H54 (cell line): ENCODE measurements at places on chromosomes 2 and 18.

DNA sequence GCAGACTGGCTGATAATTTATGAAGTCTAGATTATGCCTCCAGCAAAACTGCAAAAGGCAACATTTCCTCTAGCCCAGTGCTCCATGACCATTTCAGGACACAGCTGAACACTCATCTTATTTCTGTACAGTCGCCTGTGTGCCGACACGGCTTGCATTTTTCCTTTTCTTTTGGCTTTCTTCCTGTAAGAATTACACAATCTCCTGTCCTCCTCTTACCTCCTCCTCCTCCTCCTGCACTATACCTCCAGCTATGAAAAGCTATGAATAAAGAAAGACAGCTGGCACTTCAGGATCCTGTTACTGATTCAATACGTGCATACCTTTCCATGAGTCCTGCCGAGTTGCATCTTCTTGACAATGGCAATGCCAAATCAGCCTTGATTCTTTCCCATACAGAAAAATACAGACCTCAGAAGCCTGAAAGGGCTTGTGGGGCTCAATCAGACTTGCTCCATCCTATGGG is 32.2 kb upstream of the TRIB2 start:
- no peak for DNase-seq

DNA sequence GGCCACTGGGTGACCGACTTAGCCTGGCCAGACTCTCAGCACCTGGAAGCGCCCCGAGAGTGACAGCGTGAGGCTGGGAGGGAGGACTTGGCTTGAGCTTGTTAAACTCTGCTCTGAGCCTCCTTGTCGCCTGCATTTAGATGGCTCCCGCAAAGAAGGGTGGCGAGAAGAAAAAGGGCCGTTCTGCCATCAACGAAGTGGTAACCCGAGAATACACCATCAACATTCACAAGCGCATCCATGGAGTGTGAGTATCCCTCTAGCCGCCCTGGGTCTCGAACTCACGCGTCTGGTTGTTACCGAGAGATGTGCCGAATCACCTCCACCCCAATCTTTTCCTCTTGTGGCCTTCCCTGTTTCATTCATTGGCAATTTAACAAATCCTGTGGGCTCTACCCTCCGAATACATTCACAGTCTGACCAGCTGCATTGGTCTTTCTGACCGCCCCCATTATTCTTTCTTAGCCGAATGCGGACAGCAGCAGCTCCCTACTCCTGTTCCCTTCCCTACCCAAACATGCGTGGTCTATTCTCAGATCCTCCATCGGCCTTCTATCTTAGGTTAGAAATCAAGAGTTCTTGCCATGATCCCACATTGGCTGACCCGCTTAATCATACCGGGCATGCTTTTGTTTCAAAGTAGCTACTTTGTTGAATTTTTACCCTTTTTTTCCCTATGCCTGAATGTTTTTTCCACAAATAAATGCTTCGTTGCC is 631 bp downstream of the RPL31 start:
- no peak for DNase-seq

- DNase-seq = no peak
Measured at GRCh38 chr18:28189400-28190239, 12.7 kb upstream of the CDH2 start.

GRCh38 chr2:26270373-26270772 is 25.6 kb downstream of the HADHB start:
- no peak for DNase-seq

GRCh38 chr2:86370579-86370978 is 33.2 kb upstream of the REEP1 start:
- no peak for DNase-seq

GRCh38 chr18:58168221-58168620 is 124.2 kb downstream of the NEDD4L start:
- DNase-seq = no peak

DNA sequence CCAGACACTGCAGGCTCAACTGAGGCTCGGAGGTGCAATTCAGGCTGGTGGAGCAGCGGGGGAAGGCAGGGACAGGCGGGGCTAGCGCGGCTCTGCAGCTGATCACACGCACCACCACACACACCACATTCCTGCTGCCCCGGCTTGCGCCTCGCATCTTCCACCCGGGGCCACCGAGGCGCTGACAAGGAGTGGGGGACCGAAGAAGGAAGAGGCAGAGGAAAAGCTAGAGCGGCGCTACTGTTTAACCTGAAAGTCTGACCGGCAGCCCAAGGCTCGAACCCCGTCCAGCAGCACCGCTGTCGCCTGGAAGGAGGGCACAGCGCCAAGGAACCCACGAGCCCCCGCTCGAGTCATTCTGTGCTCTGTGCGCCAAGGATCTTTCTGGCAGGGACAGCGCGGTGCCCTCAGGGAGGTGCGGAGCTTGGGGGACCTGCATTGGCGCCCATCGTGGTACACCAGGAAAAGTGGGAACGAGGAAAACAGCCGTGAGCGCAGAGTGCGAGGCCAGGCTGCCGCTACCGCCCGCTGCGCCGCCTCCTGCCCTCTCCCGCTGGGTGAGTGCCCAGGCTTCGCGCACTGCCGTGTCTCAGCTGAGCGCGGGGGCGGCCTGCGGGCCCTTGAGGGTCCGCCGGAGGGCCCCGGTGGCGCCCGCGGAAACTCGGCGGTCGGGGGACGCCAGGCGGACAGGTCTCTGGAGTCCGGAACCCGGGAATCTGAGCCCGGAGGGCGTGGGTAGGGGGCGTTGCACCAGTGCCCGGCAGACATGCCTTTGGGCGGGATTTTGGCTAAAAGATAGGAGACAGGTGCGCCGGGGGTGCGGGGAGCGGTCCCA is 860 bp upstream of the KCNJ3 start:
- DNase-seq = peak; percentile 26
